NCI-H460 (cell line): ENCODE measurements at places on chromosomes 7 and 10. TPM values are rescaled to one million over a fixed set of nuclear protein-coding genes. Genes with fewer than 3 reads are reported as not detected.

- DNase-seq: no peak
These were observed 66.7 kb downstream of the EMX2 start for GRCh38 chr10:117609095-117609795.

DNA sequence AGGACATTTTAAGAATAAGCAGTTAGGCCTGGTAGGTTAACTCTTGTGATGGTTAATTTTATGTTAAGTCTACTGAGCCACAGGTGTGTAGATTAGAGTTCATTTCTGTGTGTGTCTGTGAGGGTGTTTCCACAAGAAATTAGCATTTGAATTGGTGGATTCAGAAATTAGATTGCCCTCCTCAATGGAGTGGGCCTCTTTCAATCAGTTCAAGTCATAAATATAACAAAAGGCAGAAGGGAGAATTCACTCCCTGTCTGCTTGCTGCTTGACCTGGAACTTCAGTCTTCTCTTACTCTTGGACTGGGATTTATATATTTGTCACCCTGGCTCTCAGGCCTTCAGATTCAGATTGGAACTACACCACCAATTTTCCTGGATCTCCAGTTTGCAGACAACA lies 55.3 kb upstream of the POM121L12 start:
- no peak for DNase-seq

DNA sequence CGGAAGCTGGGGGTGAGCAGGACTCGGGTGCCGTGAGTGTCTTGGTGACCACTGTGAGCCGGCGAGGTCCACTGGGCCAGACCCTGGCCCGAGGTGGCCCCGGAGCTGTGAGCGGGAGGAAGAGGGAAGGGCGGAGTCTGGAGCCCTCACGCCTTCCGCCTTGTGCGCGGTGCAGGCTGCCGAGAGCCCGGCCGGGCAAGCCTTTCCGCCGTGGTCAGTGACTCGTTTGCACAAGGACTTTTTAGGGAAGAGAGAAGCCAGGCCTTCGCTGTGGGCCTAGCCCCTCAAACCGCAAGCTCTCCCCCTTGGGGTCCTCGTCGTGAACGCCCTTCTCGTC lies 40.9 kb upstream of the ZNF32 start:
- no peak for DNase-seq

The SH2B2 gene
- total RNA-seq: 3.2 and 3.3 TPM in 2 replicates

GRCh38 chr7:75868153-75868552 lies 10.7 kb upstream of the RHBDD2 start:
- DNase-seq: no peak

The PNLIPRP1 gene
- total RNA-seq: not detected in 2 replicates

GRCh38 chr10:86341361-86341811 lies 25.2 kb downstream of the GRID1 start:
- no peak for DNase-seq

The CALHM3 gene
- total RNA-seq: not detected in 2 replicates

DNA sequence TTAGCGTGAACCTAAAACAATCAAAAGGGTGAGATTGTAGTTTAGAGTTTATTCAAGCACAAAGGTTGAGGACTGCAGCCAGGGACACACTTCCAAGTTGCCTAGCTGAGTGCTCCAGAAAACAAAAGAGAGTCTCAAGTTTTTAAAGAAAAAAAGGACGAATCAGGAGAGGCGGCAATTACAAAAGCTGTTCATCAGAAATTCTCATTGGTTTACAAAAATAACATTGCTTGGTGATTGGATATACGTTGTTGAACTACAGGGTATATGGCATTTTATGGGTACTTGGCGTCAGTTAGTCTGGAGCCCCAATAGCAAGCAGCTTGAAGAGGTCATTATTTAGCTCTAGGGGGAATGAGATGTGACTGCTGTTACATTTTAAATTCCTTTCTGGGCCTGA lies 11.5 kb downstream of the ZNF438 start:
- no peak for DNase-seq

DNA sequence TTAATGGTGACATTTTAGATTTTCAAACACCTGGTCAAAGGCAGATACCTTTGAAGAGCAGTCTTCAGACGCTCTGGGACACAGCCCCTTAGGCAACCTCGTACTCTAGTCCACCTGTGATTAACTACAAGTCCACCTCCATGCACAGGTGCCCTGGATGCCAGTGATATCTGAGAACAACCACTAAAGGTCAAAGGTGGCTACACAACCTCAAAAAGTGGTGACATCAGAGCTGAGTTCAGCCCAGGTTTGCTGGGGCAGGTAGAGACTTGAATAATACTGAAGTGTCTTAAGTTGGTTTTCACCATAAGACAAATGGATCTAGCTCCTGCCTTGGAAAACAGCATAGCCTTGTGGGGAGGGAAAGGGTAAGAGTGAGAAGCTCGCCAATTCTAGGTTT lies 143.4 kb upstream of the ADO start:
- no peak for DNase-seq

DNA sequence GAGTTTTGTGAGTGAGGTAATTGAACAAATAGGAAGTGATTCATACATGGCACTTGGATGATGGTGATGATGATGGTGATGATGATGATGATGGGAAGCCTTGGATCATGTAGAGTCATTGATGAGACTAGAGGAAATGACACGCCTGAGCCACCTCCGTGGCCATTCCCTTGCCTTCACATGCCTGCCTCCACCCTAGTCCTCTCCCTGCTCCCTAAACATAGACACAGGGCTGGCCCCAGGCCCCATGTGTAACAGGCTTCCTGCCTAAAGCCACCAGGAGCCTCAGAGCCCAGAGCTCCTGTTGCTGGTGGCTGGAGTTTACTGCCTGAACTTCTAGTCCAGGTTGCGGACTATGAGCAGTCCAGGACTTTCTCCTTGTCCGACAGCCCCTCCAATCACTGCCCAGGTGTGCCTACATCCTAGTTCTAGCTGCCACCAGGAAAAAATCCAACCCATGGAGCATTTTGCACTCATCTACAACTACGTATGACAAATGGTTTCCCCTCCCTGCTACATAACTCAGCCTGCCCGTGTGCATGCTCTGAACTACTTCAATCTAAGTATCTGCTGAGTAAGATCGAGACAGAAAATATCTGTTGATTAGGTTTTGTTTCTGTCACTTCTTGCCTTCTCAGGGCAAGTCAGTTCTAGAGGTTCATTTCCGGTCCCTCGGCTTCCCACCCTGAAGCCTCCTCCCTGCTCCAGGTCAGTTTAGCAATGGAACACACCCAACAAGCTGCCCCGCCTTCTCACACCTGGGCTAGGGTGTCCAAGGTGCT lies 35.5 kb upstream of the KDM7A start:
- DNase-seq: no peak

DNA sequence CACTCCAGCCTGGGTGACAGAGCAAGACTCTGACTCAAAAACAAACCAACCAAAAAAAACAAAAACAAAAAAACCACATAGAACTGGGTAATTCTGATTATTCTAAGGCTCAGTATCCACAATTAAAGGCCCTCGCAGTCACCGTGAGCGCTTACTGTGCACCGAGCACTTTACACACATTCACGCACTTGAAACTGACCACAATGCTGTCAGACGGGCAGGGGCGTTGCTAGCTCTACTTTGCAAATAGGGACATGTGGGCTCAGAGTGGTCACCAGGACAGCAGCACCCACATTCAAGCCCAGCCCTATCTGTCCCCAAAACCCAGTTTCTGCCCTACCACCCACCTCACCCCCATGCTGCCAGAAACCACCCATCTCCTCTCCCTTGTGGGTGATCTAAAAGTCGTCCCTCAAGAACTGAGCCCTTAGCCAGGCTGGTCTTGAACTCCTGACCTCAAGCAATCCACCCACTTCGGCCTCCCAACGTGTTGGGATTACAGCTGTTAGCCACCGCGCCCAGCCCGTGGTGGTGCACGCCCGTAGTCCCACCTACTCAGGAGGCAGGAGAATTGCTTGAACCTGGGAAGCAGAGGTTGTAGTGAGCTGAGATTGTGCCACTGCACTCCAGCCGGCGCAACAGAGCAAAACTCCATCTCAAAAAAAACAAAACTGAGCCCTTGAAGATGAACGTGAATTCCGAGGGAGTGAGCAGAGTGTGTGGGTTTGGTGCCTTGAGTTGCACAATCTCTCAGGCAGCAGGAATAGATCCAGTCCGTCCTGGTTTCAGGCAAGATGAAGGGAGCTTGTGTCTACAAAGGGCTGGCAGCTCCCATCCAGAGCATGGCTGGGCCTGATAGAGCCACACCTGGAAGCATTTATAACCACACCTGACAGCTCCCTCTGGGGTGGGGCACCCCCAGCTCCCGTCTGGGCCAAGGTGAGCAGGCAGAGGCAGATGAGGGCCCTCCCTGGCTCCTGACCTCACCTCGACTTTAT lies 5.4 kb upstream of the HSPB1 start:
- DNase-seq: no peak

- no peak for DNase-seq
These were observed 203.2 kb upstream of the LRGUK start for GRCh38 chr7:133923974-133924373.

GRCh38 chr10:84432891-84433290 lies 104.5 kb downstream of the CCSER2 start:
- no peak for DNase-seq

The HABP2 gene
- not detected in 2 replicates for total RNA-seq

DNA sequence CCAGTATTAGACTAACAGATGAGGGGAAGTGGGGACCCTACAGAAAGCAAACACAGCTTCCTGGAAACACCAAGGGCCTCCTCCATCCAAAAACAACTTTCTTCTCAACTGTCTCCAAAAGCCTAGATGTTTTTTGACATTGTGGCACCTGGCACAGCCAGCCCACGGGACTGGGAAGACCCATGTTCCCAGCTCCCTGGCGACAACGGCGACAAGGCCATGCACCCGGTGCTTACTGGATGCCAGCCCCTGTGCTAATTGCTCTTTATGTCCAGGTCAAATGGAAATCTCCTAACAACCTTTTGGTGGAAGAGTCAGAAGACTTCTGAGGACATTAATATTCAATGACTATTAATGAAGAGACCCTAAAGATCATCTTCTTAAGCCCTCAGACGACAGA lies 7.1 kb downstream of the FGFR2 start:
- no peak for DNase-seq

- DNase-seq: no peak
These were observed 229.2 kb downstream of the TCERG1L start for GRCh38 chr10:131082201-131082850.

DNA sequence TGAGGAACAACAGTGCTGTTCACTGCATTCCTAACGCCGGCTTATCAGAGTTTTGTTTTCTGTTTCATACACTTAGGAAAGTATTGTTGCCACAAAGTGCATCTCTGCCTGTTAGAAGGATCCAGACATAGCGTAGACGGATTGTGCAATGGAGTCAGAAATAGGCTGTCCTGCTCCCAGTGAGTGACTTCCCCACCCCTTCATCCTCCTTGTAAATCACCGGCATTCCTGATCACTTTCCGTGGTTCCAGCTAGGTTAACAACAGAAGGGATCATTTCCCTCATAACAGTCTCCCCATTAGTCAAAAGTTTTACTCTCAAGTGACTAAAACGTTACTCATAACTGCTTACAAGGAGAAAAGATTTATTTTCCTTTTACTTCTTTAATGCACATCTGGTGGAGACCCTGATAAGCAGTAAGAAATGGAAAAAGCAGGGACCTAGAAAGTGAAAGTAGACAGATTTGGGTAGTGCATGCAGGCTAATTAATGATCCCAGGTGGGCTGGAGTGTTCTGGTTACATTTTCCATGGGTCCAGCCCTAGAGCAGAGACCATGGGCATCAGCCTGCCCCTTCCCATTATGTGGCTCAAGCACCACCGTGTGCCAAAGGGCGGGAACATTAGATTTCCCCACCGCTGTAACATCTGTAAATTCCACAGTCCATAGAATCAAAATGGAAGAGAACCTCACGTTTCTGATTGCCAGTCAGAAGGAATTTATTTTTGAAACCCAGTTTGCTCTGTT lies 395.1 kb upstream of the GALNT17 start:
- peak; percentile 21 for DNase-seq

The VPS41 gene
- 31.5 and 35.8 TPM in 2 replicates for total RNA-seq

DNA sequence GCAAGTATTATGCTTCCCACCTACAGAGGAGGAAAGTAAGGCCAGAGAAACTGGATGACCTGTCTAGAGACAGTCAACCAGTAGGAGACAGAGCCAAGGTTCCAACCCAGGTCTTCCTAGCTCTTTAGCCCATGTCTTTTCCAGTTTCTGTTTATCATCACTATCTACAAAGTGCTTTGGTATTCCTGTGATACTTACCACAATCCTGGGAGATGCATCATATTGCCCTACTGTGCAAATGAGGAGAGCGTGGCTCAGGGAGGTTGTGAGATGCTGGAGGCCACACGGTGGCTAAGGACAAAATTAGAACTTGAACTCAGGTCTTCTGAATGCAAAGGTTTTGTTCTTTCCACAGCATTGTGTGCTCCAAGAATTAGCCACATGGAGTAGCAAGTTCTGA lies 11.2 kb upstream of the PLEKHA1 start:
- DNase-seq: no peak

DNA sequence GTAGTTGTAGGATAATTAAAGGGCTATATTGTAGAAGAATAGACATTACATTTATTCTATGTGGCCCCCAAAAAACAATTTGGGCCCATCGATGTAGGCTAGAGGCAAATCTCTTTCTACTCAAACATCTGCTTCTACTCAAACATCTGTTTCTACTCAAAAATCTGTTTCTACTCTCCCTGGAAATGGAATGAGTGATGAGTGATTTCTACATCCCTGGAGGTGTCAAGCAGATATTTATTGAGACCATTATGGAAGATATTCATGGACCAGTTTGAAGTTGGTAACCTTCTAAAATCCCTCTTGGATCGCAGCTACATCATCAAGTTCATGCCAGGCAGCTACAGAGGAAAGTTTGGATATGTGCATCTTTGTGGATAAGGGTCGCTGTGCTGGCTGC lies 5.1 kb upstream of the PLPP4 start:
- DNase-seq: no peak

GRCh38 chr10:7853890-7854289 lies 35.6 kb downstream of the TAF3 start:
- no peak for DNase-seq

DNA sequence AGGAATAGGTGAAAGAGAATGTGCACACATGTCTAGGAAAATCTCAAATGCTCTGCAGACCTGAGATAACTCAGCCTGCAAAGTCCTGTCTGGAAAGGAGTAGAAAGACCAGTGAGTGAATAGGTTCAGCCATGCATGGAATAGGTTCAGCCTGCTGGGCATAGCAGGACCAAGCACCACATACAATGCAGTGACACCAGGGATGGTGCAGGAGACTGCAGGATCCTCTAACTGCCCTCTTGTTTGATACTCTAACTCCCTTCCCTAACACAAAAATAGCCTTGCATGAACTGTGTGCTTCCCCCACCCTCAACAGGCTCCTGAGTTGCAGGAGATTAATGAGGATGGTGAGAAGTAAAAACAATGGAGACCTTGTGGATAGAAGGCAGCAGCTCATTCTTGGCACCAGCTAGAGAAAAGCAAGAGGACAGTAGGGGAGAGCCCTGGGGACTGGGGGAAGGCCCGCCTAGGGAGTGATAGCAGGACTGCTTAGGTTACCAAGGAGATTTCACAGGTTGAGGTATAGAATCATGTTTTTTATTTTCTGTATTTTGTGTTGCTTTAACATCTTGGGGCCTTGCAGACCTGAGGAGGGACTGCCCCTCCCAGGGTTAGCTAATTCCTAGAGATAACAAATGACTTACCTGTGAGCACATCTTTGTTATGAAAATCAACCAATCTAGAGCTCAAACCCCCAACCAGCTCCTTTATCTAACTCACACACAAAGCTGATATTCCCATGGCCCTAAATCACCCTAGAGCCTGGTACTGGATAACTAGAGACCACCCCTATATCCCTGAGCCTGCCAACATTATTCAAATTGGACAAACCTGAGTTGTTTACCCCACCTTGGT lies 187.8 kb downstream of the PLPP4 start:
- DNase-seq: no peak
